Stimulated activated CD8-positive, alpha-beta memory T cell treated with anti-CD3 and anti-CD28 coated beads, Interleukin-4, amount 100 ng/mL, for 24 hours (primary cell): ENCODE measurements at places on chromosomes 12 and 14.
A peak's percentile ranks its signal among the peaks of the same experiment; 100 is the strongest.

GRCh38 chr12:80356097-80356496, 87.9 kb upstream of the PTPRQ start:
- DNase-seq = no peak

GRCh38 chr12:133106253-133106652, 23.8 kb downstream of the ZNF891 start:
- no peak for DNase-seq

- DNase-seq = no peak
Observed at GRCh38 chr14:61476754-61477410, 155.5 kb downstream of the PRKCH start.

GRCh38 chr12:29518407-29518806, 20.9 kb upstream of the OVCH1 start:
- DNase-seq = no peak

- no peak for DNase-seq
Observed at GRCh38 chr14:101400830-101401229, 160.5 kb upstream of the DIO3 start.

DNA sequence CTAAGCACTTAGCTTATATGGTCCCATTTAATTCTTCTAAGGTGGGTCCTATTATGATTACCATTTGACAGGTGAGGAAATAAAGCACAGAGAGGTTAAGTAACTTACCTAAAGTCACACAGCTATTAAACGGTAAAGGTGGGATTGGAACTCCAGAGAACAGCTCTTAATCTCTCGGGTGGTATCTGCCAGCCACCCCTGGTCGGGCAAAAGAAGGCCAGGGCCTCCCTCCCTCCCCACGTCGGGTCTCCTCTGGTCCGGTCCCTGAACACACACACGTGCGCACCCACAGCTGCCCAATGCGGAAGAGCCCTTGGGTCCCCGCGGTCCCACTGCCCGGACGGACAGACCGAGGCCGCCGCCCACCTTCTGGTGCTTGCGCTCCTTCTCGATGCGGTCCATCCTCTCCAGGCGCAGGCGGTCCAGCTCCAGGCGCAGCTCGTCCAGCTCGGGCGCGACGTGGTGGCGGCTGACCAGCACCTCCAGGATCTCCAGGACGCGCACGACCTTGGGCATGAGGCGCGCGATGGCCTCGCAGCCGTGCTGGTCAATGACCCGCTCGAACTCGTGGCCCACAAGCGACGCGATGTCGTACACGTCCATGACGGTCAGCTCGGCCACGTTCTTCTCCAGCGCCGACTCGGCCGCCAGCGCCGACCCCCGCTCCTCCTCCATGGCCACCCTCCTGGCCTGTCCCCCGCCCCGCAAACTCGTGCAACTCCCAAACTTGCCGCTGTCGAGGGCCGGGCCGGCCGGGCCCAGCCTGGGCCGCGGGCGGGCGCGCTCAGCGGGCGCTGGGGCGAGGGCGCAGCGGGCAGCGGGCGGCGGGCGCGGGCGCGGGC, 490 bp downstream of the RILPL1 start:
- DNase-seq = peak; percentile 3
